ENCODE measurements at places on chromosomes 2 and 18.

DNA sequence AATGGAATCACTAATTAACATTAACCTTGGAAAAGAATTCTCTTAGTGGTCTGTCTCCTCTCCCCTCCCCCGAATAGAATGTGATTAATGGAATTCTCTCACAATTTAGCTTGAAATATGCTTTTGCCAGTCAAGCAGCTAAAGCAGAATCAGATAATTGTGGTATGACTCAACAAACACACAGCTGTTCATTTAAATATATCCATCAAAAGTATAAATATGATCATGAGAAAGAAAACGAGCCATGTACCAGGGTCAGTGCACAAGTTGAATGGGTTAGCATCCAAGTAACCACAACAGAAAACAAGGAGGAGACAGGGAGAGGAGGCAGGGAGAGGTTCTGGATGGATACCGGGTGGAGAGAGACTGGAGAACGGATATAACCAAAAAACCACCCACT is 66.9 kb downstream of the ACVR1 start:
- no peak for DNase-seq

DNA sequence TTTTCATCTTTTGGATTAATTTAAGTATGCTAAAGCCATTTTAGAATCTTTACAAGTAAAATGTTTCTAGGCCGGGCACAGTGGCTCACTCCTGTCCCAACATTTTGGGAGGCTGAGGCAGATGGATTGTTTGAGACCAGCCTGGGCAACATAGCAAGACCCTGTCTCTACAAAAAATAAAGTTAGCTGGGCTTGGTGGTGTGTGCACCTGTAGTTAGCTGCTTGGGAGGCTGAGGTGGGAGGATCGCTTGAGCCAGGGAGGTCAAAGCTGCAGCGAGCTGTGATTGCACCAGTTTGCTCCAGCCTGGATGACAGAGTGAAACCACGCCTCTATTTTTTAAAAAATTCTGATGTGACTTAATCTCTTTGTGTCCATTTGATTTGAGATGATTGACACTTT is 3.9 kb downstream of the PPM1B start:
- DNase-seq: no peak

DNA sequence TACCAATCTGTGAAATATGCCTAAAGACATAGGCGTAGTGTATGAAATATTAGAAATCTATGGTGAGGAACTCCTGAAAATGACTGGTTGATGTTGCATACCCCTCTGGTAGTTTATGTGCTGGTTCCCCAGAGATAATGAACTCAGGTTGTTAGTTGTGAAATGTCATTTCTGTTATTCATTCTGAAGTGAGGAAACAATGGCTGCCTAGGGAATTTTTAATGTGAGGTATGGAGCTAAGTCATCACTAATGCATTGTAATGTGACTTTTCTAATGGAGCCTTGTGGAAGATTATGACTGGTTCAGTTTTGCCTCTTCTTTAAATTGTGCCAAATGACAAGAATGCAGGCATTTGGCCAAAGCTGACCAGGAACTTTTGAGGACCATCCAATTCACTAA is 61.6 kb upstream of the RAB27B start:
- no peak for DNase-seq

GRCh38 chr2:235046589-235046988 is 94.8 kb downstream of the SH3BP4 start:
- no peak for DNase-seq

GRCh38 chr2:42076357-42077225 is 28.8 kb downstream of the PKDCC start:
- no peak for DNase-seq

- DNase-seq: no peak
Measured at GRCh38 chr18:42936289-42936688, 179.2 kb downstream of the RIT2 start.

- DNase-seq: no peak
Measured at GRCh38 chr18:13035249-13035914, 44.2 kb downstream of the CEP192 start.

DNA sequence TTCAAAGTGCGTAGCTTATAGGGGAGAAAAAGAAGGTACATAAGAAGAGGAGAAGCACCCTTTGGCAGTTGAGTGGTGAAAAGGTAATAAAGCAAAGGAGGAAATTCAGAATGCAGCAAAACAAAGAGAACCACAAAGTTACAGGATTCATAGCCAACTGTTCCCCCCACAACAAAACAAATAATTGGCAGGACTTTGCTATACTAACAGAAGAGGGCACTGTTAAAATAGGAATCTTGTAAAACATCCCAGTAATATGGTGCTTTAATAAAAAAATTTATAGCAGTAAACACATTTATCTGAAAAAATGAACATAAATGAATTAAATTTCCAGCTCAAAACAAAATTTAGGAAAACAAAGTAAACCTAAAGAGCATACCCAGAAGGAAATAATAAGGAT is 42.3 kb downstream of the R3HDM1 start:
- DNase-seq: no peak

DNA sequence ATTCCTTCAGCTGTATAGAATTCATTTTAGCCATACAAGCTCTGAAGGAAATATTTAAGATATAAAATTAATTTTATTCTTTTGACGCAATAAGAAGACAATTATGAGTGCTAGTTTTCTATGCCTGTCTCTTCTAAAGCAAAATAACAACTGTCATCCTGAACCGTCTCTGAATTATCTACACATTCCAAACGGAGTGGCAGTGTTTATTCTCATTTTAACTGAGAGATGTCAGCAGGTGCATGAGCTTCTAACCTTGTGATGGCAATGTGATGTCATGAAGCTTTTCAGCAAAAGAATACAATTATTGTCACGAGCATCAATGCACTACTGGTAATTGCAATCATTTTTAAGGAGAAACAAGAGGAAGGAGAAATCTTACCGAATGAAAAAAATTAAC is 274.8 kb downstream of the SPAG16 start:
- DNase-seq: no peak

- no peak for DNase-seq
Measured at GRCh38 chr2:222318026-222318711, 19.4 kb upstream of the PAX3 start.

- DNase-seq: no peak
Measured at GRCh38 chr18:8036551-8036950, 469.4 kb downstream of the PTPRM start.

GRCh38 chr18:31740180-31740579 is 20.5 kb downstream of the SLC25A52 start:
- no peak for DNase-seq

- DNase-seq: no peak
Measured at GRCh38 chr2:186962085-186962747, 113.2 kb upstream of the ZSWIM2 start.

- DNase-seq: no peak
Measured at GRCh38 chr2:42877936-42878335, 85.6 kb upstream of the HAAO start.

GRCh38 chr18:51196118-51196810 is 1.2 kb downstream of the MEX3C start:
- DNase-seq: peak; percentile 46

GRCh38 chr2:149873936-149874335 is 286.4 kb upstream of the MMADHC start:
- DNase-seq: no peak

DNA sequence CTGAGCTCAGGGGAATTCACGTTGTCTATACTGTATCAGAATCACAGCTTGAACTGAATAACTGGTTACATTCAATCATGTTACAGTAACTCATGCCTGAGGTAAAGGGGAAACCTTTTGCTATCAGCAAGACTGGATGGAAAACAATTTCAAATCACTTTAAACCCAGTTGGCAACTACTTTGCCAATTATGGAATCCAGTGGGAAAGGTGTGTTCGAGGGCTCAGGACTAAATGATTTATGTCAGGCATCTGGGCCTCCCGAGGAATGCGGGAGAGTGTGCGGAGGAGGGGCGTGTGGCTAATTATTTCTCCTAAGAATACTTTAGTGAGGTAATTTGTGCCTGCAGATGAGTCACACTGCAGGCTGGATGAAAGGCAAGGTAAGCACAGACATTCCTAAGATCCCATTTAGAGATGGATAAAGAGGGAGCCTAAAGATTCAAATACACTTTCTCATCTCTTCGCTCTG is 100.1 kb downstream of the HRH4 start:
- DNase-seq: no peak

GRCh38 chr2:36705326-36706020 is 9.0 kb downstream of the VIT start:
- no peak for DNase-seq

DNA sequence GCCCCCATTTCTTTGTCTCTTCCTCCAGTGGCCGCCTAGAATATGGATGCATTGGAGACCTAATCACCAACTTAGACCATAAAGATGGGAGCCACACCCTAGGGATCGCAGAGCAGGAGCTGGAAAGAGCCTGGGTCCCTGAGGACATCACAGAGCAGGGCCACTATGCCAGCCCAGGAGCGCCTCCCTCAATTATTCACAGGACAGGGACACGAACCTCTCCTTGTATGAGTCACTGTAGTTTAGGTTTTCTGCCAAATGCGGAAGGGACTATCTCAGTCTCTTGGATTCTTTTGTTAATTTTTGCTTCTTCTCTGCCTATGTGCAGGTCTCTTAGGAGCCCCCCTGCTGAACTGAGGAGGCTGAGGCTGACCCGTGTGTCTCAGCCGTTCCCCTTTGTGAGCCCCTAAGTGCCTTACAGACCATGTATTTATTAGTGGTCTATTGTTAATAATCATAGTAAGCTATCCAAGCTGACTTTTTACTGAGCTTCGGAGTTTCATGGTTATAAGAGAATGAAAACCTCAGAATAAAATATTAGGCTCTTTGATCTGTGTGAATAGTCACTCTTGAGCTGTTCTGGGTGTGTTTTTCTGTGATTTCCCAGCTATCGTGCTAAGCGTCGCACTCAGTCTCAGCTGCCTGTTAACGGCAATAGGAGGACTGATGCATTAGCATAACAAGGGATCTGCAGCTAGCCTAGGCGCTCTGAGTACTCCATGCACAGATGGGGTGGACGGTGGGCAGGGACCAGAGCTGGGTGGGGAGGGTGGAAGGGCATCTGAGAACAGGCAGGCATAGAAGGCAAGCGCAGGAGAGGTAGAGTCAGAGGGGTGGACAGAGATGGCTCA is 12.7 kb upstream of the PTPN4 start:
- no peak for DNase-seq

GRCh38 chr2:134905168-134905567 is 13.5 kb upstream of the CCNT2 start:
- DNase-seq: no peak

GRCh38 chr2:201975434-201975833 is 58.2 kb upstream of the FZD7 start:
- DNase-seq: no peak

DNA sequence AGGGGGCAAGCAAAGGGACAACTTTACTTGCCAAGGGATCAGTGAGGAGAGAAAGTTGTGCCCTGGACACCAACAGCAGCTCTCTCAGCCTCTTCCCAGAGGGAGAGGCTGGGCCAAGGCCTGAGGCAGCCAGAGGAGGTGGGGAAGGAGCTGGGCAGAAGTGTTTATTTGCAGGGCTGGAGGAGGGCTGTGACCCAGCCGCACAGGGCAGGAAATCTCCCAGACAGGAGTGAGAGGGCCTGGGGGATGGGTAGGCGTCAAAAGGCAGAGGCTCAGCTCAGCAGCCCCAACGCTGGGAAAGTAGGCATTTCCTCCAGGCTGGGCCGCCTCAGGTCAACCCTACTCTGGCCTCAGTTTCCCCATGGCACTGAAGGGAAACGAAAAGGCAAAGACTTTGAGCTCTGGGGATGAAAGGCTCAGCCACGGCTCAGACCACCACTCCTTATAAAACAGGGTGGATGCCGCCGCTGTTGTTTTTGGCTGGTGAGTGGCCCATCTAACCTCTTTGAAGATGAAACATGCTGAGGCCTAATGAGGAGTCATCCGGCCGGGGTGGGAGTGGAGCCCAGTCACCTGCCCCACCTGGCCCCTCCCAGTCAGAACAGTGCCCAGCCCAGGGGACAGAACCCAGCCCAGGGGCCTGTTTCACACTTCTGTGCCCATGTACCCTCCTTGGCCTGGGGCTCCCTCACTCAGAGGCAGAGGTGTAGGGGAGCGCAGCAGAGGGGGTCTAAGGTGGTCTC is 21.9 kb upstream of the SEMA4C start:
- no peak for DNase-seq

DNA sequence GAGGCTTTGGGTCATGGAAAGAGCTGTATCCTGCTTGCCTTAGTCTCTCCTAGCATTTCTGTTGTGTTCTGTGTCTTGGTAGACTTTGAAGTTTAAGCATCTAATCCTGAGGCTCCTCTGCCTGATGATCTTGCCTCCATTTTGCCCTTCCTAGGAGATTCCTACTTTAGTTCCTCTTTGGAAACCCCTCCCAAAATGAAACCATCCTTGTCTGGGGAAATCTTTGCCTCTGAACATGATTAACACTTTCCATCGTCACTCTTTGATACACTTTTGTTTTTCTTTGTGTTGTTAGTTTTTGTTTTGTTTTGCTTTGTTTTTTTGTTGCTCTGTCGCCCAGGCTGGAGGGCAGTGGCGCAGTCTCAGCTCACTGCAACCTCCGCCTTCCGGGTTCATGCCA is 9.2 kb downstream of the ATG16L1 start:
- no peak for DNase-seq

GRCh38 chr2:182868054-182868796 is 1.8 kb upstream of the FRZB start:
- DNase-seq: no peak

DNA sequence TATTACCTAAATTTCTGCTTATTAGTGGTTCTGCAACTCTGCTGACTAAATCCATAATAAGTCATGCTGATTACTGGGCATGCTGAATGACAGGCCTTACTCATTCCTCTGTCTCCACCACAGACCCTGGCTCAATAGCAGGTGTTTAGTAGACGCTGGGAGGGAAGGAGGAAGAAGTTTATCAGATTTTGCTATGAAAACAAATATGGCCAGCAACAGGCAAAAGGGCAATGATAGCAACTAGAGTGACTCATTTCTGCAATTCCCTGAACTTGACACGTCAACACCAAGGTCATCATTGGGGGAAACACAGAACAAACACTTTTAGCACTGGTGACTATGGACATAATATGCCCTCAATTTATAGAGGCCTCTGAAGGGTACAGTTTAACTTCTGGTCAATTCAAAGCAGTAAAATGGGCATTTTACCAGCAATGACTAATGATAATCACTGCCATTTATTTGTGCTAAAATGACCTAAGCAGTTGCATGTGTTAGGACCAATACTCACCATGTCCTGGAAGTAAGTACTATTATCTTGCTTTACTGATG is 35.2 kb downstream of the TMEM163 start:
- DNase-seq: no peak

DNA sequence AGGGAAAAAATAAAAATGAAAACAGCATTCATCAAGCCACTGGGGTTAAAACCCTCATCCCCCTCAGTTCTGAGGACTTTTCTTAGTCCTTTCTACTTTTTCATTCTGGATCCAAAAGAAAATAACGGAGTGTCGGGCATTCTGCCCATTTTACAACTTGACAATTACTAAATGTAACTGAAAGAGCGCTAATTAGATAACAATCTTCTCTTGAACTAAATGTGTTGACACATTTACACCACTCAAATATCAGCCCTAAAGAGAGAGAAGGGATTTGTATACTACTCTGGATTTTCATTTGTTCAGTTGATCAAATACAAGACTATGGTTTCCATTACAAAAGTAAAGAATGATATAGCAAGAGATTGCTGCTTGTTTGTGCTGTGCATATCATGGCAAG is 27.5 kb downstream of the ABCA12 start:
- no peak for DNase-seq

Measured in muscle of arm (tissue), 14 donors.